Stimulated activated CD4-positive, alpha-beta T cell treated with anti-CD3 and anti-CD28 coated beads, Interleukin-12 subunit alpha, Interleukin-12 subunit beta, amount 100 ng/mL, for 24 hours (primary cell): ENCODE measurements at places on chromosomes 1 and 21.

GRCh38 chr1:226125097-226125630 lies 61.4 kb downstream of the ACBD3 start:
- peak; percentile 92 for DNase-seq

DNA sequence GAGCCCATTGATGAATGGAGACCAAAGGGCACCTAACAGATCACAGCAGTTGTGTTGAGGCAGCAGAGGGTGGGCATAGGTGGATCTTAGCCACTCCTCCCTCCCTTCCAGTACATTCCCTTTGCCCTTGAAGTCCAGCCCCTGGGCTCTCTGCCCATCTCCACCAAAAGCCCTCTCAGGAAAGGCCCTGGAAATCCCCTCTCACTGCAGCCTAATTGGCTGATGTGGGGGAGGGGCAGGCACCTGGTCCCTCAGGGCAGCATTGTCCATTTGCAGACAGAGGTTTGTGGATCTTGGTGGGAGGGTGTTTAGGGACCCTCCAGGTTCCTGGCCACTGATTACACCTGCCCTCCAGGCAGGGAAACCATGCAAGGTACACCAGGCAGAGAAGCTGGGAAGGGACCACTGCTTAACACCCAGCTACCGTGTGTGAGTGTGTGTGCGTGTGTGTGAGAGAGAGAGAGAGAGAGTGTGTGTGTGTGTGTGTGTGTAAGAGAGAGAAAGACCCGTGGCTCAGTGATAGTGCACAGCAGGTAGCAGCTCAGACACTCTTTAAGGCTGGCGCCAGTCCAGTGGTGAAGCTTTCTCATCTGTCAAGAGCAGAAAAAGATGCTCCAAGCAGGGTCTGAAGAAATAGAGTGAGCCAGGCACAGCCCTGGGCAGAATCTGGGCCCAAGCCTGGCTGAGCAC lies 71.1 kb downstream of the MATN1 start:
- DNase-seq = no peak

DNA sequence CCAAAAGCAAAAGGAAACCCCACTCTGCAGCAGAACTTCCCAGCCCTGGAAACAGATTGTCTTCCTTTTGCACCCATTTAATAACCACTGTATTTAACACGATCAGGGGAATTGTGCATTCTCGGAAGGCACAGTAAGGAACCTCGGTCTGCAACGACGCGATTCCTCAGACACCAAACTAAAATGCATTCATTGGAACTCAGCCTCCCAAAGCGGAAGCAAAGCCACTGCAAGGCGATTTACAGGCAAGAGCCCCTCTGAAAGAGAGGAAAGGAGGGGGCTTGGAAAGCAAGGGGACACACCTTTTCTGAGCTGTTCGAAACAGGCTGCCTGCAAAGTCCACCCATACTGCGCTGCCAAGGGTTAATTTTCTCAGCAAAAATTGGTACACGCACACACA lies 297.7 kb downstream of the OMA1 start:
- DNase-seq = no peak

- no peak for DNase-seq
Observed at GRCh38 chr21:34522284-34522683, 10.3 kb upstream of the KCNE1 start.

GRCh38 chr1:35058988-35059387 lies 20.2 kb upstream of the ZMYM1 start:
- no peak for DNase-seq

DNA sequence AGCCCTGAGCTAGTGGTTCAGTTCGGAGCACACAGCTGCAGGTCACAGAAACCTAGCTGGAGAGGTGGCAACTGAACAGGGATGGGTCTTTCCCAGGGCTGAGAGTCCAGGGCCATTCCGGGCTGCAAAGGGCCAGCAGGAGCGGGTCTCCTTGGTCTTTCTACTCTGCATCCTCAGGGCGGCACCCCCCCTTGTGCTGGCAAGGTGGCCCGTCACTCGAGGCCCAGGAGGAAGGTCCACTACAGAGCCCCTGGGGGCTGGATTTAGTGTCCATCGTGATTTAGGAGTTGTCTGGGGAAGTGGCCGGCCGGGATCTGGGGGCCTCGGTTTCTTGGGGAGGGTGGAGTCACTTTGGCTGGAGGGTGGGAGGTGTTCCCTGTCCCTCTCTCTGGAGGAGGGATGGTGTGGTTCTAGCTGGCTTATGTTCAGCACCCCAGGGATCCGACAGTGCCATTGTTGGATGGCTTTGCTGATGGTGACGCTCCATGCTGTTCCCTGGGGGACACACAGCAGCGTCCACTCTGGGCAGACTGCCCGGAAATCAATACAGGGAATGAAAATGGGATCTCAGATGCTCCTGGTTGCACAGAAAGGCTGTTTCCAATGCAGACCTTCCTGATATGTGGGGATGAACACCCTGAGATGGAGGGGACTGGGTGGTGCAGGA lies 64.4 kb downstream of the UMODL1 start:
- DNase-seq = no peak

DNA sequence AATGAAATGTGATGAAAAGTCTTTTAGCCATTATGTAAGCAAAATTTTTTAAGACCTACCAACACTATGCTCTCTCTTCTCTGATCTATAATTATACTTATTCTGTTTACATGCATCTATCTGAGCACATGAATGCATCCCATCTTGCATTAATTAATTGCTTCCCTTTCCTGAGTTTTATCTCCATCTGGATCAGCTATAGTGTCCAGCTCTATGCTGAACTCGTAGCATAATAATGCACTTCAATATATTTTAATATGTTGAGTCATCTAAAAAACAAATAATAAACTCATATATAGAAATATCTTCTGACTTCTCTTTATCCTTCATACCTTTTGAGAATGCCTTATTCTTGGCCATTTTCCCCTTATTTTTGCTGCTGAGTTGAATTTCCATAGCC lies 1097.8 kb downstream of the TTLL7 start:
- no peak for DNase-seq

GRCh38 chr1:57112148-57112547 lies 146.3 kb upstream of the C8B start:
- no peak for DNase-seq

DNA sequence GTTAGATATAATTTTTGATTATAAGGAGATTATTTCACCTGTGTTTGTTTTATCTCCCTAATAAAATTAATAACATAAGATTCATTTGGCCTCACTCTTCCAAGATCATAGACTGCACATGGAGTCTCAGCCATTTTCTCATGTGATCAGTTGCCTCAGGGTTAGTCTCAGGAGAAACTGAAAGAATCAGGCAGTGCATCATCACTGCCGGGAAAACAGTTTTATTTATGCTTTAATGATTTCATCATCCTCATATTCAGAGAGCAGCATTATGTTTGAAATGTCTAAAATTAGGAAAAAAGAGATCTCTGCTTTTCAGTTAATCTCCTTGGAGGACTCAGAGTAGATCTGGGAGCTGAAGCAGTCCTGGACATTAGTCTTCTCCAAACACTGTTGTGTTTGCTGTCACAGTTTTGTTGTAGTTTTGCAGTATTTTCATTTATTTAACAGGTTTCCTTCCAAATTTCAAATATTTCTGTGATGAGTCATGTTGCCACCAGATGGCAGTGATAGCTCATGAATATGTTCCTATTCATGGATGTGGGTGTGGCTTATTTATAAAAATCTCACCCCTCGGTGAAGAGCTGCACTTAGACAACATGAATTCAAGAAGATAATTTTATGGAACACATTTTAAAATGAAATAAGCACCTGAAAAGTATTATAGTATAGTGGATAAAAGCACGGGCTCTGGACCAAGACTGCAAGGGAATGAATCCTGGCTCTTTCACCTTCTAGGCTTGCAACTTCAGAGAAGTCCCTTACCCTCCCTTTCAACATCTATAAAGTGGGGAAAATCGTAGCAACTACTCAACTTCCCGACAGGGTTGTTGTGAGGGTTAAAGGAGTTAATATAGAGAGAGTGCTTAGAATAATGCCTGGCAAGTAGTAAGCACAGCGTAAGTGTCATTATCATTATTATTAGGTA lies 31.2 kb downstream of the CHD1L start:
- no peak for DNase-seq

DNA sequence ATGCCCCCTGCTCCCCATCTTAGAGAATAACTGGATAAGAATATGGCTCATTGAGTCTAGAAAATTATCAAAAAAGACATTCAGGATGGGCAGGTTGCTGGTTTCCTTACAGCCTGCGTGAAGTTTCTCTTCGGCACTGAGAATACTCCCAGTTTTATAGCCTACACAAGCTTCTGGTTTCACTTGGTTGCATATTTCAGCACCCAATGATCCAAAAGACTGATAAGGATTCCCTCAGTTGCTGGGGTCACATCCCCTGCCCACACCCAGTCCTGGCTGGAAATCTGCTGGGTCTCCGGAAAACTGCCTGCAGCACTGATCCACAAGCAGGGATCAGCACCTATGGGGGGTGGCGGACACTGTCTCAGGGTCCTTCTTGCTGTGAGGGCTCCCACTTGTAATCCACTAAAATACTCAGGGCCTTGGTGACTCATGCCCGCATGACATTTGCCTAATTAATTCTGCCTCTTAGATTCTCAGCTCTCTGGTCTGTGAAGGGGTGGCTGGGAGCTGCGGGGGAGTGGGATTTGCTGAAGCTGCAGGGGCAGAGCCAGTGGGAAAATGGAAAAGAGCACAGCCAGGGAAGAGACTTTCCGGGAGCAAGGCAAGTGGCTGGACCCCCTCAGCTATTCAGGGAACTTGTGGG lies 142.5 kb downstream of the ZNF648 start:
- no peak for DNase-seq

GRCh38 chr1:94411237-94411636 lies 7.0 kb upstream of the ABCD3 start:
- DNase-seq = no peak

DNA sequence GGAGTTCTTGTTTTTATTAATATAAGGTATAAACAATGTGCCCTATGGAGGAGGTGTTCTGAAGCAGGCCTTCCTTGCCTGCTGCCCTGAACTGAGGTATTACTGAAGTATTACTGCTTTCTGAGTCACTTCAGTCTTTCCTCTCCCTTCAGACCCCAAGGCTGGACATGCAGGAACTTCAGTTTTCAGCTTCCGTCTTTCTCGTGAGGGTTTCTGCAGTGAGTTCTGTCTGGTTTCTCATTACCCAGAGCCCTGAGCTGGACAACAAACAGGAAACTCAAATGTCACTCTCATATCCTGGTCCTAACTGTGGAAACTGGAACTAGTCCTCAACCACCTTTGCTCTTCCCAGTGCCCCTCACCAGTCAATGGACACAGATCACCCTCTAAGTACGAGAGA lies 46.8 kb downstream of the ELAVL4 start:
- no peak for DNase-seq

DNA sequence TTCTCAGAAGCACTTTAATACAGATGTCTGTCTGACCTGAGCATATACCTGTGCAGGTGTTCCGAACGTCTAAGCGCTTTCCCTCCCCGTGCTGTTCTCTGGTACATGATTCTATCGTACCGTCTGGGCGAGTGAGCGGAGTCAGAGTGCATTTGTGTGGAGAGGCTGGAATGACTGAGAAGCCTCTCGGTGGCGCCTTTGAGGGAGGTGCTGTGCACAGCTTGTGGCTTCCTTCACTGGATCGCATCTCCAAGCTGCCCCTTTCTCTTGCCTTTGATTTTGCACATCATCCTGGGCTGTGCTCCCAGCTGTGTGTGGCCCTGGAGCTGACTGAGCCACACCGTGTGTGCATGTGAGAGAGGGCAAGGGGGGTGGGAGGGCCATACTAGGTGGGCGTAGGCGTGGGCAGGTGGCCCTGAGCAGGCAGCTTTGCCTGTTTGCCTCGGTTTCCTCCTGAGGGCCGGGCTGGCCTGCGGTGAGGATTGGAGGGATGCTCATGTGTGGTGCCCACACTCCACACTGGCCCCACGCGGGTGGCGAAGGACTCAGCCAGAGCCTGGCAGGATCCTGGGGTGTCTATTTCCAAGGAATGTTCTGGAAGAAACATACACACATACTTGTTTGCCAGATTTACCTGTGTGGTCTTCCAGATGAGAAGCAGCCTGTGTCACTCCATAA lies 105.3 kb downstream of the ADARB1 start:
- no peak for DNase-seq

DNA sequence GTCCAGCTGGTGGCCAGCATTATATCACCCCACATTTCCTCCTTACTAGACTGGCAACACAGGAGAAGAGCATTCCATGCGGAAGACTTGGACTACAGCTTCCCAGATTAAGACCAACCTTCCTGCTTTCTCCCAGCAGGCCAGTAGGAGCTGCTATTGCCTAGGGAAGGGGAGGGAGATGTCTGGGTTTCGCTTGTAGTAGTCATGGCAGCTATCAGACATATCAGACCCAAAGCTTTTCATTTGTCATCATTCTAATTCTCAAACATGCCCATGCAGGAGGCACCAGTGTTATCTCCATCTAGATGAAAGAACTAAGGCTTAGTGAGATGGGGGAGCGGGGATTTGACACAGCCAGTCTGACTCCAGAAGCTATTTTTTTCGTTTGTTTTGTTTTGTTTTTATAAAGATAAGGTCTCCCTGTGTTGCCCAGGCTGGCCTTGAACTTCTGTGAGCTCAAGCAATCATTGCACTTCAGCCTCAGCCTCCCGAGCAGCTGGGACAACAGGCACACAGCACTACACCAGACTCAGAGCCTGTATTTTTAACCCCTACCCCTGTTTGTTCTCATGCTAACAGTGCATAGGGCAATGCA lies 4.5 kb downstream of the PLA2G2A start:
- DNase-seq = peak; percentile 8

- DNase-seq = no peak
Observed at GRCh38 chr1:59124166-59124565, 172.7 kb upstream of the FGGY start.

DNA sequence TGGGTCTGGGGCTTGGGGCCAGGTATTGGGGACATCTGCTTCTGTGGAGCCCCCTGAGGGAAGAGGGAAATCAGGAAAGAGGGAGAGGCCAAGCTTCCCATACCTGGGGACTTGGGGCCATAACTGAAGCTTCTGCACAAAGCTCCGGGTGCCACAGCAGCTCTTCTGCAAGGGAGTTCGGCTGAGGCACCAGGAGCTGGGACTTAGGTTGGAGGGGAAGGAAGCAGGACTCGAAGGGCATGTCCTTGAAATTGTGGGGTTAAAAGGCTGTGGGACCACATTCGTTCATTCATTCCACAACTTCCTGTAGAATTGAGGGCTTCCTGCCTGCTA lies 1.7 kb upstream of the EPS8L3 start:
- no peak for DNase-seq

GRCh38 chr1:15525050-15526020 lies 1.3 kb upstream of the DNAJC16 start:
- DNase-seq = no peak

- no peak for DNase-seq
Observed at GRCh38 chr1:115041654-115042053, 12.0 kb downstream of the TSHB start.
